ENCODE measurements at places on chromosomes 12 and 14. TPM values are rescaled to one million over a fixed set of nuclear protein-coding genes. Genes with fewer than 3 reads are reported as not detected.

Gene AQP2
- total RNA-seq, result not detected

DNA sequence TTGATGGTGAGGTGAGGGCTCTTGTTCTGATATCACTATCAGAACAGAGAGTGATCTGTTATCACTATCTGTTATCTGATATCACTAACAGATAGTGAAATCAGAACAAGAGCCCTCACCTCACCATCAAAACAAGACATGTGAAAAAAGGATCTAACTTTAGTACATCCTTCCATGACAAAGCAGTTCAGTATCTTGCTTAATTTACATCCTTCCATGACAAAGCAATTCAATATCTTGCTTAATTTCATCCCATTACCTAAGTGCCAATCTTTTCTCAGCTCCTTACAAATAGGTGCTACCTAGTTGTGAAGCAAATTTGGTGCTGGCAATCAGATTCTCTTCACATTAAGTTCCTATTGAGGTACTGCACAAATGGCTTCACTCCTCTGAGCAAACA, 1865.6 kb upstream of the FLRT2 start:
- no peak for DNase-seq

- no peak for DNase-seq
Measured at GRCh38 chr14:103846097-103846496, 1.3 kb downstream of the PPP1R13B start.

Gene LUM
- not detected for total RNA-seq

DNA sequence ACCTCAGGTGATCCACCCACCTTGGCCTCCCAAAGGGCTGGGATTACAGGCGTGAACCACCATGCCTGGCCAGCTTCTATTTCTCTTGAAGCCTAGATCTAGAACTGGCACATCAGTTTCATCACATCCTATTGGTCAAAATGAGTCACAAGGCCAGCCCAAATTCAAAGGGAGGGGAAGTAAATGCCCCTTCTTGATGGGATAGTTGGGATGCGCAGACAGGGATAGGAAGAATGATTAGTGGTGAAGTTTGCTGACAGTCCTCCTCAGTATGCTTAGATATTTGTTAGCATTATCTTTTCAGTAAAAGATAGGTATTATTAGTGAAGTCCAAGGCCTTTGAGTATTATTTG, 33.4 kb downstream of the CRADD start:
- no peak for DNase-seq

GRCh38 chr12:49335118-49335954, 1.7 kb downstream of the C1QL4 start:
- no peak for DNase-seq

Gene DTX3
- total RNA-seq, result 9.6 TPM

DNA sequence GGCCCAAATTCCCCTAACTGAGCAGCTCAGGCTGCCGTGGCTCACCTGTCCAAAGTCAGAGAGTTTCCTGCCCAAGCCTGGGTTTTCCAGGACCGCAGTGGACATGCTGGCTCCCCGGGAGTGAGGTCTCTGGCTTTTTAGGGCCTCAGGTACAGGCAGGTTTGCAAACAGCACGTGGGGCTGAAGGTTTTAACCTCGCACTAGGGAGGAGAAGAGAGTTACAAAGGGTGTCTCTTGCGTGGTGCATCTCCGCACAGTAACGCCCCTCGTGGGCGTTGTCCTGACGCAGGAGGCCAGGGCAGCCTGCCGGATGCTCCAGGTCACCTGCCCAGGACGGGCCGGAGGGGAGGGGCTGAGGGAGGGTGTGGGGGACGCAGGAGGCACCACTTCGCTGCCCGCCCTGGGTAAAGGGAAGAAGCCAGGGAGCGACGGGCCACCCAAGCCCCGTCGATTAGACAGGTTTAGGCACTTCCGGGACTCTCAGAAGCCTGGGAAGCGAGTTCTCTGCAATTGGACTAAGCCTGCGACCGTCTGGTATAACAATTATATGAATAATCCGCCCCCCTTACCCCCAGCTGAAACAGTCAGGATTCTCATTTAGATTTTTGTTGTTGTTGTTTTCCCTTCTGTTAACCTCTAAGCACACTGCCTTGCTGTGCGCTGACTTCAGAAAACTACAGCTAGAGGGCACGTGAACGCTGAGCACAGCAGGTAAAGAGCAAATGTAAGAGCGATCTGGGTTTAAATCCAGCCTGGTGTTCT, at the start of gene PAH:
TSS of gene PAH (minus strand) at position 219 of the 762 bp plus-strand sequence. CDS start at position 105, 114 bp downstream.
- DNase-seq, result no peak

- DNase-seq, result no peak
Measured at GRCh38 chr14:22593601-22594000, 4.5 kb upstream of the ABHD4 start.

DNA sequence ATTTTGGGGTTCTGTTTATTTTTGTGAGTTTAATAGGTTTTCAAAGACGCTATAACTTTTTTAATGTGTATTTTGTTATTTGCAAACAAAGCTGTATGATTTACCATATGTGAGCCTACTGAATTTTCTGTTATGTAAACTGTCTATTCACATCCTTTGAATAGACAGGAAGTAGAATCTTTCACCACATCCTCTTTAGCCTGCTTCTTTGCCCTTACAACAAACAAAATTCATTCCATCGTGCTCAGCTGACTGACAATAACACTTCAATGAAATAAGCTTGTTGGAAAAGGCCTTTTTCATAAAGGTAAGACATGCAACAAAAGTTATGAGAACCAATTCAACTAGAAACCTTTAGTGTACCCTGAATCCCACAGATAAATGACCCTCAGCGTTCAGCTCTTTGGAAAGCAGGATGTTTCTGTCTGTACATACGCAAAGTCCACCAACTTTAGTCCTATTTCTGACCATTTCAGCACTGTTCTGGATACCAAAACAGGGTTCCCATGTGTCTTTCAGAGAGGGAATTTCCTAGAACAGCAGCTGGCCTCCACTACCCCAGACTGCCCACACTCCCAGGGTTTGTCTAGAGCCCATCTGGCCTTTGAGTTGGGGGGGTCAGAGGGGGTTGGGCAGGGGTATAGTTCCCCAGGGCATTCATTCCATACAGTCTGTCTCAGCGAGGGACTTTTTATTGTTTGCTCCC, 71.3 kb downstream of the DUSP6 start:
- no peak for DNase-seq

- DNase-seq, result peak; percentile 6
Measured at GRCh38 chr14:101359221-101360053, 201.9 kb upstream of the DIO3 start.

- DNase-seq, result no peak
Measured at GRCh38 chr14:103714063-103714724, 1.1 kb downstream of the XRCC3 start.

GRCh38 chr12:59904874-59905521, 309.2 kb downstream of the SLC16A7 start:
- DNase-seq, result no peak

Gene EPYC
- total RNA-seq, result not detected

Gene OVCH1
- not detected for total RNA-seq

Gene ATXN3
- 10.9 TPM for total RNA-seq

DNA sequence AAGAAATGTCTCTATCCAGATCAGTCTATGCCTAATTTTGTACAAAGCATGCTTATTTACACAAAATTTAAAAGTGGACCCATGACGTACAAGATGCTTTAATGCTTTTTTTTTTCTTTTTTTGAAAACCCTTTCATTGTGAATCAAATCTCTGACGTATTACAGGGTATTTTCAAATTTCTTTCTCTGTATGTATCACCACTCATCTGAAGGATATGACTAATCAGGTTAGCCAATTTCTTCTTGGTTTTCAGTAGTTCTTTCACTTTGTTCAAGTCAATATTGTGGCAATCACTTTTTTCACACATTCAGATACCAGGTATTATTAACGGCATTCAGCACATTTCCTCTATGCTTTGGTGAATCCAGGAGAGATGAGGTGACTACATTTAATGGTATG, 685.3 kb downstream of the TRHDE start:
- no peak for DNase-seq

DNA sequence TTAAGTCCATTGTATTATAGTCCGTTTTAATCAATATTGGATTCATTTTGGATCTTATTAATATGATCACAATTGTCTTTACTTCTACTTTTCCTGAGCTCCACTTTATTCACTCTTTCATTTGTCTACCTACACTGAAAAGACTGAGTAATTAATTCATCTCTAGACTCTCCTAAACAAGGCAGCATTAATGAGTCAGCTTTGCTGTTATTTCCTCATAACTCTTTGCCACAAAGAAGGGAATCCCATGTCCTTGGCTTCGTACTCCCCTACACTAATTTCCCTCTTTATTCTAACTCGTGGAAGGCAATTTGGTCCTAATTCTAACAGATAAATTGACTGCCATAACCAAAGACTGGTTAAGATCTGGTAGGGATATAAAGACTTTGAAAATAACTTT, 91.9 kb downstream of the ARMH4 start:
- DNase-seq, result no peak

DNA sequence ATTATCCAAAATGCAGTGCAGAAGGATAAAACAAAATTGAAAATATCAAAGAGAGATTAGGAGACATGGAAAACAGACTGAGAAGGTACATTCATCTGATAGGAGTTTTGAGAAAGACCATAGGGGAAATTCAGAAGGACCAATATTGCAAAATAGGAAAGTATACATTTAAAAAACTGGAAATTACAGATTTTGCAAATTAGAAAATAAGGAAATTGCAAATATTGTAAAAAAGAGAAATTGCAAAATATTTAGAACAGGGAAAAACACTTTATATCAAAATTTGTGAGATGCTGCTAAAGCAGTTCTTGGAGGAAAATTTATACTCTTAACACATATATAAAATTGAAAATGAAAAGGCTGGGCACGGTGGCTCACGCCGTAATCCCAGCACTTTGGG, 192.5 kb downstream of the FBXL14 start:
- DNase-seq, result no peak

Gene DHRS2
- total RNA-seq, result not detected

DNA sequence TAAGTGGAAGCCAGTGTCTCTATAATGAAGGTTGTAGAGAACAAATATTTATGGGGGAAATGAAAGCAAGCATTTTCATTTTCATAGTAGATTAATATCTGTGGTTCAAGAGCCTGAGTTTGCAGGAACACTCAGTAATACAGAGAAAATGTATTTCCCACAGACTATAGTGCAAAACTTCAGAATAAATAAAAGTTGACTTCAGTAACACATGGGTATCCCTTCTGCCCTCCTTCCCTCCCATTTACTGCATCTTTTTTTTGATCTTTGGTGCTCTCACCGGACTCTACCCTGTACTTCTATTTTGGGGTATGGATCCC, 75.3 kb upstream of the AMN1 start:
- no peak for DNase-seq

Gene CLEC4C
- total RNA-seq, result not detected

DNA sequence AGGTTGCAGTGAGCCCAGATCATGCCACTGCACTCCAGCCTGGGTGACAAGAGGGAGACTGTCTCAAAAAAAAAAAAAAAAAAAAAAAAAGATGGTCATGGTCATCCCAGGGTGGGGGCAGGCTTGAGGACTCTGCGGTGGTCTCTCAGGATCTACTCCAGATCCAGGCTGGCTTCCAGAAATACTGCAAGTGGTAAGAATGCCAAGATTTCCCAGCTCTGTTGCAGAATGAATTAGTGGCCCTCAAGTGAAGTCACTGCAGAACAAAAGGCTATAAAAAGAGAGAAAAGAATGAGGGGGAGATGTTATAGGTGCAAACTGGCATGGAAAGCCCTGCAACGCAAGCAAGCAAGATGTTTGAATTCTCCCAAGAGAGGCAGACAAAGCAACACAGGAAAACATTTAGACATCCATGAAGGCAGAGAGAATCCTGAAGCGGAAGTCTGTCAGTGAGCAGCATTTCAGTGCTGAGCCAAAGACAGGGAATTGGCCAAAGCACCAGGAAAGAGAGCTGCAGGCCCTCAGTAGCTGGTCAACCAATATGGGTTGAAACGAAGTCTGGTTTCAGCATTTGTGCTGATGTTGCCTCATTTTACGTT, 31.9 kb upstream of the ETFBKMT start:
- DNase-seq, result no peak

DNA sequence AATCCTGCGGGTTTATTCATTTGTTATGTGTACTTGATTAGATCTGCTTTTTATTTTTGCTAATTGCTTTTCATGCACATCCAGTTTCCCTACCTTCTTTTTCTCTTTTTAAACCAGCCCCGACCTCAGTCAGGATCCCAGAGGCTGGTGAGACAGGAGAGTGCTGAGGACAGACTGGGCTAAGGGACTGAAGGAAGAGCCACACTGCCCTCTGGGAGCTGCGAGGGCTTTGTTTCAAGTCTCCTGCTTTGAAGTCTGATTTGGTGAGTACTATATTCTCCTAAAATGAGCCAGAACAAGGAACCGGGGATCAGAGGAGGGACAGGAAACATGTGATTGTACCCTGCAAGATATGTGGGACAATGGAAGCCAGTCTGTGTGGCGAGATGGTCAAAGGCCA, 23.9 kb downstream of the PRICKLE1 start:
- DNase-seq, result no peak

- DNase-seq, result no peak
Measured at GRCh38 chr12:127126260-127126628, 1140.7 kb upstream of the TMEM132C start.

- DNase-seq, result no peak
Measured at GRCh38 chr14:71415404-71415690, 508.1 kb downstream of the PCNX1 start.

Gene CEP170B
- 6.7 TPM for total RNA-seq

Gene EMP1
- total RNA-seq, result 7.8 TPM

Gene KRT71
- total RNA-seq, result not detected

GRCh38 chr14:52827426-52827825, 36.0 kb upstream of the GNPNAT1 start:
- no peak for DNase-seq

Gene ZC3H10
- 8.4 TPM for total RNA-seq
